T-cell (primary cell): ENCODE measurements at places on chromosomes 16 and 17. TPM values are rescaled to one million over a fixed set of nuclear protein-coding genes. Genes with fewer than 3 reads are reported as not detected.

The KRT32 gene
- not detected for total RNA-seq

The TRPV3 gene
- 0.59 TPM for total RNA-seq

The C16orf89 gene
- not detected for total RNA-seq

The HYDIN gene
- not detected for total RNA-seq

The TMC7 gene
- total RNA-seq: not detected

The PLK1 gene
- total RNA-seq: 4.6 TPM

The SLC5A10 gene
- total RNA-seq: not detected

The NEURL4 gene
- 49.5 TPM for total RNA-seq

The KRTAP4-5 gene
- not detected for total RNA-seq

The FOXJ1 gene
- total RNA-seq: 3.0 TPM

The CD79B gene
- total RNA-seq: 53.1 TPM

The NKD1 gene
- 5.5 TPM for total RNA-seq

The C16orf78 gene
- not detected for total RNA-seq

The PRCD gene
- 0.92 TPM for total RNA-seq

The CHD9NB gene
- total RNA-seq: not detected
